ENCODE measurements at places on chromosomes 3 and 15.

DNA sequence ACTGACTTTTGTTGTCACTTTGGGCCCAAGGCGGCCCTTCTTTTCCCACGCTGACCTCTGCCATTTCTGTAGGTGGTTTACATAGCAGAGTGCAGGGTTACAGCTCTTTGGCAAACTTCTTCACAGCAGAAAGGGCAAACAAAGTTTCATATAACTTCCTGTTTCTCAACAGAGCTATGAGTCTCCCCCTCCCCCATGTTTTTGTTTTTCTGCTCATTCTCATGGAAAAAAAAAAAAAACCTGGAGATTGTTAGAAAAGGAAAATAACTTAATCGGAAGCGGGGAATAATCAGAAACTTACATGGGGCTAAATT, 342.0 kb upstream of the NR2F2 start:
- DNase-seq: no peak

DNA sequence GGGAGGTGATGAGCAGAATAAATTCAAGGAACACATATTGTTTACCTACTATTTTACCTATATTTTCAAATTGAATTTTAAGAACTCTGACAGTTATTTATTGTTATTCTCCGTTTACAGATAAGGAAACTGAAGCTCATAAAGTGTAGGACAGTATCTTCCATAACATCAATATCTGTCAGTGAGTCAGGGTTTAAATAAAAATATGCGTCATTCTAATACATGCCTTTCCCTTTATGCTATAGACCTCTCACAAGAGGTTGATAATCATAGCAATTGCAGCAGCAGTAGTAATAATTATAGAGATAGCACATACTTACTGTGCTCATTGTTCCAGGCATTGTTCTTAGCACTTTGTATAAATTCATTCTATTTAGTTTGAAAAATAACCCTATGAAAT, 101.1 kb downstream of the EPHA6 start:
- no peak for DNase-seq

DNA sequence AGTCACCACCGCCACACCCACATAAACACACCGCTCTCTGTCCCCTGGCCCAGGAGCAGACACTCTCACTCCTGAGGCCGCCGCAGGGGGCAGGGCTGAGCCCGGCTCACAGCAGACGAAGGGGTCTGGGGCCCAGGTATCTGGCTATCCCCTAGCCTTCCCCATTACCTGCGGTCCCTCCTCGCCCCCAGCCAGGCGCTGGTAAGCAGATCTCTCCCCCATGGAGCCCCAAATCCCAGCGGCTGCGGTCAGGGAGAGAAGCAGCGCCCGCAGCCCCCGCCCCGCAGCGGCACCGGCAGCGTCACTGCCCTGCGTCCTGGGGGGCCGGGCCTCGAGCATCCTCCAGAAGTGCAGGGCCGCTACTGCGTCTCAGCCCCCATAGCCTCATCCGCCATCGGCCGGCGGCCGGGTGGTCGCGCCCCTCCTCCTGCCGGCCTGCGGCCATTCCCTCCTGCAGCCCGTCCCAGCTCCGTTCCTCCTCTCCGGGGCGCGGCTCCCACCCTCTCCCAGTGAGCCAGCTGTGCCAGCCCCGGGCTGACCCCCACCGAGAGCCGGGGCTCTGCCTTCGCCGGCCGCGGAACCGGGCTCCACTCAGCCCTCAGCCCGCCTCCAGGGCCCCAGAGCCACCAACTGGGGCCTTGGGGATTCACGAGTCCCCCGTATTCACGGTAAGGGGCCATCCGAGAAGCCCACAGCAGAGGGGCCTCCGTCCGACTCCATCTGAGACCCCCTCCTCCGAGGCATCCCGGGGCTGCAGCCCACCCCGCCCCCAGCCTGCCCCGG, 13.1 kb downstream of the TNK2 start:
- peak; percentile 64 for DNase-seq

- DNase-seq: no peak
These were observed 65.9 kb downstream of the BTD start for GRCh38 chr3:15667484-15667883.

DNA sequence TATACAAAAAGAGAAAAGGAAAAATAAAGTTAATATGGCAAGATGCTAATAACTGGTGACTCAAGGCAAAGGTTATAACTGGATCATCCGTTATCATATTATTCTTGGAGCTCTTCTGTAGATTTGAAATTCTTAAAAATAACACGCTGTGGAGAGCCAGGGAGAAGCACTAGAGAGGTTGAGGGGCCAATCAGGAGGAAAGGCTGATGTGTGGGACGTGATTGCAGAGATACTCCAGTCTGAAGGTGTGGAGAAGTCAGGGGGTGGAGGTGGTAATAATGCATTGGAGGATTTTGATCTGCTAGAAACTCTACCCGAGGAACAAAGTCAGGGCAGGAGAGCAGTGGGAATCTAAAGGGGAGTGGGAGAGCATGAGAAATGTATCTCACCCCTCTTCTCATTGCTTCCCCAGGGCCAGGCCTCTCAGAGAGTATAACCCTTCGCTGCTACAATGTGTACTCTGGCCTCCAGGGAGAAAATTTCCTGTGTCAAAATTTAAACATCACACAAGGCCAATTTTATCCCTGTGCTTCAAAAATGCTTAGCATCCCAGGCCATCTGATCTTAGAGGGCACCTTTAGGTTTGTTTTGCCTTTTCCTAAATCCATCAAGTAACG, 211.5 kb upstream of the SEMA6D start:
- DNase-seq: no peak

DNA sequence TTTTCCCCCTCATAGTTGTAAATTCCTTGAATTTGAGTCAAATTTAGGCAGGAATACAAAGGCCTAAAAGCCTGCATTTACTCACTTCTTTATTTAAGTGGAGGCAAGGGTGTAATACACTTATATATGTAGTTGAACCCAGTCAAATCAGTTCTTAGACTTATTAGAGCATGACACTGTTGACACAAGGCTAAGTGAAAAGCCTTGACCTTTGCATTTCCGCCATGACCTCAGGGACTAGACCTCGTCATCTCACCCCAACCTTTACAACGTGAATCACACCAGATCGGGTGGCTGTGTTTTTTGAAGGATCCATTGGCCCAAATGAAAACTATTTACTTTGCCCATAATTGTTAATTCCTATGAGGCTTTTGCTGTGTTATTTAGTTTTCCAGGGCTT, 774.4 kb downstream of the ROBO1 start:
- DNase-seq: no peak

- DNase-seq: no peak
These were observed 13.2 kb upstream of the EDC3 start for GRCh38 chr15:74709011-74709410.

DNA sequence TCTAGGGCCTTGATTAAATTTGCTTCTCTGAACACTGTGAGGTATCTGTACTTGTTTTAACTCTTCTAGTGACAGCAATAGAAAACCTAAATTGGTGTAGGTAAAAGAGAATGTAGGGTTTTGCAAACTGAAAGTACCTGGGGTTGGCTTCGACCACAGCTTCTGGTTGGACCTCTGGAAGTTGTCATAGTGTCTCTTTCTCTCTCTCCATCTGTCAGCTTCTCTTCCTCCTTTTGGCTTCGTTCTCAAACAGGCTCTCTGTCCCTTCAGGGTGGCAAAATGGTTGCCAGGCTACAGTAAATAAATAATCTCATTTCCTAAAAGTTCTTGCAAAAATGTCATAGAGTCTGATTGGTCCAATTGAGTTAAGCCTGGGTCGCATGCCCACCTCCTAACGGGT, 149.3 kb upstream of the CTDSPL start:
- no peak for DNase-seq

- no peak for DNase-seq
These were observed 208.9 kb downstream of the RSL24D1 start for GRCh38 chr15:54987881-54988280.

DNA sequence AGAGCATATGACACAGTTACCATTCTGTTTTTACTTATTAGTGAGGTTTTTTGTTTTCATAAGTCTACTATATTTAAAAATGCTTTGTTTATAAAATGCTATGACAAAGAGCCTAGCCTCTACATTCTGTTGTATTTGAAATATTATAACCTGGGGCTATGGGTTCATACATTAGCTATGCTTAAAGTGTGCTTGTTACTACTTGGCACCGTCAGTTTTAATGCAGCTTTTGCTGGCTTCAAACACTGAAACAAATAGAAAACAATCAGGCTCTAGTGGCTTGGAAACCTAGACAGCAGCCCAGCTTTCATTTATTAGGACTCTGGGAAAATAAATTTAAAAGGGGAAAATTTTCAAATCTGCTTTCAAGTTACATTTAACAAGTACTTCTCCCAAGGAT, 635.9 kb downstream of the CADM2 start:
- no peak for DNase-seq

DNA sequence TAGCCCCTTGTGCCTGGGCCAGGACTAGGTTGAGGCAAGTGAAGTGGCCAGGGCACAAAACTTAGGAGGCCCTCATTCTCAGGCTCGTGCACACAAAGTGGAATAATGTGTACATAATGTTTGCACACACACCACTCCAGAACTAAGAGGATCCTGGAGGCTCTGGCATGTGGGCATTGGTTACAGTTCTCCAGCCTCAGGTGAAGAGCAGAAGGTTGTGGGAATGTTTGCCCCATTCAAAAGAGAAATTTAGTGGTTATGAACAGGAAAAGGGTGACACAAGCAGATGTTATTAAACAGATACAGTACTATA, 31.3 kb downstream of the ASB7 start:
- no peak for DNase-seq

DNA sequence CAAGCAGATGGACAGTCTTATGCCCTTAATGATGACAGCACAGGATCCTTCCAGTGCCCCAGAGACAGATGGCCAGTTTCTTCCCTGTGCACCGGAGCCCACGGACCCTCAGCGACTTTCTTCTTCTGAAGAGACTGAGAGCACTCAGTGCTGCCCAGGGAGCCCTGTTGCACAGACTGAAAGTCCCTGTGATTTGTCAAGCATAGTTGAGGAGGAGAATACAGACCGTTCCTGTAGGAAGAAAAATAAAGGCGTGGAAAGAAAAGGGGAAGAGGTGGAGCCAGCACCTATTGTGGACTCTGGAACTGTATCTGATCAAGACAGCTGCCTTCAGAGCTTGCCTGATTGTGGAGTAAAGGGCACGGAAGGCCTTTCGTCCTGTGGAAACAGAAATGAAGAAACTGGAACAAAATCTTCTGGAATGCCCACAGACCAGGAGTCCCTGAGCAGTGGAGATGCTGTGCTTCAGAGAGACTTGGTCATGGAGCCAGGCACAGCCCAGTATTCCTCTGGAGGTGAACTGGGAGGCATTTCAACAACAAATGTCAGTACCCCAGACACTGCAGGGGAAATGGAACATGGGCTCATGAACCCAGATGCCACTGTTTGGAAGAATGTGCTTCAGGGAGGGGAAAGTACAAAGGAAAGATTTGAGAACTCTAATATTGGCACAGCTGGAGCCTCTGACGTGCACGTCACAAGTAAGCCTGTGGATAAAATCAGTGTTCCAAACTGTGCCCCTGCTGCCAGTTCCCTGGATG, 198.7 kb downstream of the AKAP13 start:
- peak; percentile 82 for DNase-seq

DNA sequence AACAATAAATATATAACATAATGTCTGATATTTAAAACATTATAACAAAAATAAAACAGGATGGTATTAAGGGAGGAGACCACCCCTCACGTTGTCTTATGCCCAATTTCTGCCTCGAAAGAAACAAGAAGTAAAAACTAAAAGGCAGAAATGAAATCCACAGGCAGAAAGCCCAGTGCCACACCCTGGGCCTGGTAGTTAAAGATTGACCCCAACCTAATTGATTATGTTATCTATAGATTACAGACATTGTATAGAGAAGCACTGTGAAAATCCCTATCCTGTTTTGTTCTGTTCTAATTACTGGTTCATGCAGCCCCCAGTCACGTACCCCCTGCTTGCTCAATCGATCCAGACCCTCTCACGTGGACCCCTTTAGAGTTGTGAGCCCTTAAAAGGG, 22.3 kb upstream of the ACP3 start:
- no peak for DNase-seq

DNA sequence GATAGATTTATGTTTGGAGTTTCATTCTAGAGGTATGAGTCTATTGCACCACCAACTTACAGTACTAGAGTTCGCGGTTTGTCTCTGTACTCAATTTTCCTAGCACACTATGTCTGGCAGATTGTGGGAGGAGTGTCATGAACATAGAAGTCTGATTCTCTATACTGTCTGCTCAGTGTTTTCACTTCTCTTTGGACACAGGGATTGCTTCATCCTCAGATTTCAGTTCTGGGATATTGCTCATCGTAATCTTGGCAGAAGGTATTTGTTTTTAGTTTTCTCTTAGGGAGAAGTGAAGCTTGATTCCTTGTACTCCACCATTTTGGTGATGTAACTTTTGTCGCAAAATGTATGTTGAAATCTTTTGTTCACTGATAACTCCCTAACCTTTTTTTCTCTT, 27.8 kb upstream of the AZI2 start:
- DNase-seq: no peak

- no peak for DNase-seq
These were observed 13.2 kb upstream of the LMCD1 start for GRCh38 chr3:8488411-8488810.

GRCh38 chr15:43189296-43189695, 4.1 kb downstream of the CCNDBP1 start:
- no peak for DNase-seq

DNA sequence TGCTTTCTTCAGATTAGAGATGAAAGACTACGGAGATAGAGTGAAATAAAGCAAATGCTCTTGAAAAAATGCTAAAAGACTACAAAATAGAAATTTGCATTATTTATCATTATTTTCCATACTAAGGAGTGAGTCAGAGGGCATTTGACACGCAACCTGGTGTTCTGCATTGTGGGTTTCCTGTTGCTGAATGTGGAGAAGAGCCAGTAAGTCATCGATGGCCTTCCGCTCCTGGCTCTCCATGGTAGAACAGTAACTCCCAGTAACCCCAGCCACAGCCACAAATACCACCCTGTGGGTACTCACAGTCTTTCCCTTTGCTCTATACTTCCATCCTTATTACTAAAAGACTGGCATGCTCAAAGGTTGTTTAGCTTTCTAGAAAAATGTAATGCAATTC, 61.5 kb downstream of the CGGBP1 start:
- DNase-seq: no peak

GRCh38 chr3:16211176-16211904, 36.9 kb downstream of the GALNT15 start:
- no peak for DNase-seq

GRCh38 chr15:93332168-93332553, 243.2 kb upstream of the RGMA start:
- no peak for DNase-seq

GRCh38 chr3:114660124-114660523, 366.3 kb downstream of the TIGIT start:
- peak; percentile 19 for DNase-seq

- no peak for DNase-seq
These were observed 83.6 kb upstream of the GSK3B start for GRCh38 chr3:120177707-120178306.

- DNase-seq: no peak
These were observed 37.1 kb downstream of the GASK1A start for GRCh38 chr3:43015991-43016865.

GRCh38 chr15:66228807-66229735, 24.5 kb downstream of the MEGF11 start:
- no peak for DNase-seq

- no peak for DNase-seq
These were observed 172.0 kb upstream of the HES1 start for GRCh38 chr3:193963808-193964516.

All from colonic mucosa (tissue), 4 donors.